ENCODE measurements at places on chromosomes 11 and 22.

- DNase-seq, result no peak
Measured at GRCh38 chr11:38156495-38157146, 1558.6 kb upstream of the RAG2 start.

GRCh38 chr22:48981371-48982061 lies 846.2 kb downstream of the BRD1 start:
- DNase-seq, result no peak

GRCh38 chr11:118572981-118573550 lies 857 bp downstream of the ARCN1 start:
- DNase-seq, result no peak

DNA sequence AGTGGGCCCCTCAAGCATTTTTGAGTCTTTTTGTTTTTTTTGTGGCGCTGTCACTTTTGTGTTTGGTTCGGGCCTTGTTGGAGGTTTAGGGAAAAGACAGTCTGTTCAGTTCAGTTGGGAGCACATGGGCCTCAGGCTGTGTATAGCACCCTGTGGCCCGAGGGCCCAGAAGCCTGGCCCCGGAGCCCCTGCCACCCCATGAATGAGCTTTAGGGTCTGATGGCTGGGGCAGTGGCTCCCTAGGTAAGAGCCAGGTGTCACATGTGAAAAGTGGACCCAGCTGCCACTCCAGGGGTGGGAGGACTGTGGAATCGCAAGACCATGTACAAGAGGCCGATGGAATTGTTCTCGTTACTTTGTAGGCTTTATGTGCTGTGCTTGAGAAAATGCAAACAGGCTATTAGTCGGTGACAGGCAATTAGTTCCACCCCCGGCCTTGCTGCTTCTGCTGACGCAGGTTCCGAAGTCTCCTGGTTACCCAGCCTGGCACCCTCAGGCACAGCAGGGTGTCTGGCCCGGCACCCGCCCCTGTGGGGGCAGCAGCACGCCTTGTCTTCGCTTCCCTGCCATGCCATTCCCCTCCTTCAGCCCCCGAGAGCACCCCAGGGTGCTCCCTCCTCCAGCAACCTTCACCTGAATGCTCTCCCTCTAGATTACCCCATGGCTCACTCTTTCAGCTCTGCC lies 38.2 kb upstream of the PARVG start:
- DNase-seq, result no peak

- DNase-seq, result no peak
Measured at GRCh38 chr11:128968916-128969315, 26.2 kb upstream of the TP53AIP1 start.

GRCh38 chr22:19503869-19504268 lies 20.3 kb downstream of the CLDN5 start:
- no peak for DNase-seq

DNA sequence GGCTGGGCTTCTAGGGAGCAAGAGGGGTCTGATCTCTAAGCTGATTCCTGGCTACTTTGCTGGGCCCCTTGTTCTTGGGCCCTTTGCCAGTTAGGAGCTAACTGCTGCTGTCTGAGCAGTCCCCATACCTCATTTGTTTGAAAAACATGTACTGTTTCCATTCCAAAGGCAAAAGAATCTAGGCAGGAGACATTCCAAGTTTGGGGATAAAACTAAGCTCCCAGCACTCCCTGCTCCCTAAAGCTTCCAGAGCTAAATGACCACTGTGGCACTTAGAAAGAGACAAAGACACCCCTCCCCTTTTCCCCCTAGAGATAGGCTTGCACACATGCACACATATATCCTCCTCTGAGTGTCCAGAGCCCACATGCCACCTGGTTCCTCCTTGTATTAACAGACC lies 22.7 kb upstream of the RRM1 start:
- no peak for DNase-seq

GRCh38 chr11:26045082-26045481 lies 286.8 kb upstream of the ANO3 start:
- DNase-seq, result no peak

DNA sequence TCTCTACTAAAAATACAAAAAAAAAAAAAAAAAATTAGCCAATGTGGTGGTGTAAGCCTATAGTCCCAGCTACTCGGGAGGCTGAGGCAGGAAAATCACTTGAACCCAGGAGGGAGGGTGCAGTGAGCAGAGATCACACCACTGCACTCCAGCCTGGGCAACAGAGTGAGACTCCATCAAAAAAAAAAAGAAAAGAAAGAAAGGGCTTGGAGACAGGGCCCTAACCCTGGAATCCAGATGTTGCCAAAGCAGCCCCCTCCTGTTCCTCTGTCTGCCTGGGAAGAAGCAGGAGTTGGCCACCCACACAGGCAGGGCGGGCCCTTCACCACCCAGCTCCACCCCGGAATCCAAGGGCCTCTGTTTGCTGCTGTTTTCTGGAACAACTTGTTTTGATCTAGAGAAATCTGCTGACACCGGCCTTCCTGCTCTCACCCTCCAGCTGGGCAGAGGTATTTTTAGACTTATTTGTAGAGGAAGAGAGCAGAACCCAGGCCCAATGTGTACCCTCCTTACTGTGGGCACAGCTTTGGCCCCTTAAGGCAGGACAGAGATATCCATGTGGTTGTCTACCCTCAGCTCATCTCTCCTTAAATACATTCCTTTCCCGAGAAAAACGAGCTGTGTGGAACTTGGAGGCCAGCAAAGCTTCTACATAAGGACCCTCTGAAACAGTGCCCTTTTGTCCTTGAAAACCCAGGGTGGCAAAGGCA lies 2.7 kb upstream of the NEAT1 start:
- no peak for DNase-seq

DNA sequence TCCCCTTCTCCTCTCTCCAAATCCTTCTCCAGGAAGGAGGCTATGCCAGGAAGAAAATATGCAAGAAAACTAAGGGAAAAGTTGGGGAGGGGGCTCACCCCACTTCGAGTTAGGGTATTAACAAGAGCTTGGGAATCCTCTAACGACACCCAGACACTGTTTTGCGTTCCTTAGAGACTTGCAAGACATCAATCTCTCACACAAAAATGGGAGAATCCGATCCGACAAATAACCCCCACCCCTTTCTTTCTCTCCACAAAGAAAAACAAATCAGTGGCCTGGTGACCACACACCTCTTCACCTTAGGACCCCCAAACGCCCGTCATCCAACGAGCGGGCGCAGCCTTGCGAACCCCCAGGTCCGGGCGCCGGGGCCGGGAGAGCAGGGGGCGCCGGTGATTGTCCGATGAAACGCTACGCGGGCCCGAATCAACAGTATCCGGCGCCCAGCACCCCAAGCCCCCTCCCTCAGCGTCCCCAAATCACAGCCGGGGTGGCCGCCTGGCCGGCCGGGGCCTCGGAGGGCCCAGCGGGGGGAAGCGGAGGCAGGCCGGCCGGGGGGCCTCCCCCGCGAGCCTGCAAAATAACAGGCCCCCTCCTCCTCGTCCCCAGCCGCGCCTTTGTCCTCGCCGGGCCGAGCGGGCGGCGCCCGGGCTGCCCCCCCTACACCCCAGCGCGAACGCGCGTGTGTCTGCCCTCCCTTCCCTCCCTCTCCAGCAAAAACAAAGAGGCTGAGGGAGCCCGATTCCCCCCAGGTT lies 690 bp downstream of the CSNK1E start:
- no peak for DNase-seq

DNA sequence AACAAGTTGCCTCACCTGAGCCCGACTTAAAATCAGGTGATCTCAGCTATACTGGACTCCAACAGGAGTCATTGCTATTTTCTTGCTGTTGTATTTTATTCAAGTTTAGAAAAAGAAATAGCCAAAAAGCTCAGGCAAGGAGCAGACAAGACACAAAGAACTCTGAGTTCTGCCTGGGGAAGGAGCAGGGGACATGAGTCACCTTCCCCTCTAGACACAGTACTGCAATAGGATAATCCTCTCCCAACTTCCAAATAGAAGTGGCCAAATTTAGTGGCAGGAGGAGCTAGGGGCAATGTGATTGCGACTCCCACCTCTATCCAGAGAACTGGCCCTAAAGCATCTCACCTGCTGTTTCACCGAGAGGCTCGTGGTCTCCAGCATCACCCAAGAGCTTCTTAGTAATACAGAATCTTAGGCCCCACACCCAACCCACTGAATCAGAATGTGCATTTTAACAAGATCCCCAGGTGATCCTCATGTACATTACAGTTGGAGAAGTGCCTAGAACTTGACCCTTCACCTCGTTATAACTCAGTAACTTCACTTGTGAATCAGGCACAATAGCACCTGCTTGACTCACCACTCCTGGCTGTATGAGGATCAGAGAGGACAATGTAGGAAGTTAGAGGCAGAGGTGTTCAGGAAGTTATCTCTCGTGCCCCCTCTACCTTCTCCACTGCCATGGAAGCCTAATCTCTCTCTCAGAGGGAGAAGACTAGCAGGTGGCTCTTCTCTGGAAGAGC lies 56.8 kb upstream of the FBXO3 start:
- no peak for DNase-seq

GRCh38 chr11:121435132-121435531 lies 17.0 kb upstream of the SORL1 start:
- DNase-seq, result peak; percentile 20

- DNase-seq, result no peak
Measured at GRCh38 chr11:74338963-74339362, 27.5 kb upstream of the P4HA3 start.

DNA sequence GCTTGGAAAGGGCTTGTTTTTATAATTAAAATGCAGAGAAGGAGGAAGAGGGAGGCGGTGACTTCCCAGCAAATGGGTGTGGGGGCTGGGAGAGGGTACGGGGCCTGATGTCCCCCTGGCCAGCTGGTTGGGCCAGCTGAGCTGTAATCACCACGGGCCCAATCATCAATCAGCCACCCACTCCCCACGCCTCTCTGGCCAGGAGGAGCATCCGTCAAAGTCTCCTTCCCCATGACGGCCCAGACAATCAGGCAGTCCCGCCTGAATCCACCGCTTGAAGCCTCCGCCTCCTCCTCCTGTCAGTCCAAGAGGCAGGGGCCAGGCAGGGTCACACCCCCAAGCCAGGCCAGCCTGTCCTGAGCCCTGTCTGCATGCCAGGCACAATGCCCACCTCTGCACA lies 13.3 kb upstream of the CABP7 start:
- no peak for DNase-seq

DNA sequence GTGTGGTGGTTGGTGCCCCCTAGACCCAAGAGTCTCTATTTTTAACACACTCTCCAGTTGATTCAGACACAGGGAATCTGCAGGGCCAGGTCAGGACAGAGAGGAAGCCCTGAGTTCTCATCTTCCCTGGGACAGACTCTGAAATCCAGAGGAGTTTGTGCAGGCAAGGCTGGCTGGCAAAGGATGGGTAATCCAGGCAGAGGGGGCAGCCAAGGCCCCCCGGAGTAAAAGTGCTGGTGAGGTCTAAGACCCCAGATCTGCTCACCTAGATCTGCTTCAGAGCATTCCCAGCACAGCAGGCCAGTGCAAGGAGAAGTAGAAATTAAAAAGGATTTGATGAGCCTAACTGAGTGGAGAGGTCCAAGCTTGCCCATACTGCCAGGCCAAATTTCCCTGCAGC lies 40.6 kb upstream of the MN1 start:
- DNase-seq, result no peak

DNA sequence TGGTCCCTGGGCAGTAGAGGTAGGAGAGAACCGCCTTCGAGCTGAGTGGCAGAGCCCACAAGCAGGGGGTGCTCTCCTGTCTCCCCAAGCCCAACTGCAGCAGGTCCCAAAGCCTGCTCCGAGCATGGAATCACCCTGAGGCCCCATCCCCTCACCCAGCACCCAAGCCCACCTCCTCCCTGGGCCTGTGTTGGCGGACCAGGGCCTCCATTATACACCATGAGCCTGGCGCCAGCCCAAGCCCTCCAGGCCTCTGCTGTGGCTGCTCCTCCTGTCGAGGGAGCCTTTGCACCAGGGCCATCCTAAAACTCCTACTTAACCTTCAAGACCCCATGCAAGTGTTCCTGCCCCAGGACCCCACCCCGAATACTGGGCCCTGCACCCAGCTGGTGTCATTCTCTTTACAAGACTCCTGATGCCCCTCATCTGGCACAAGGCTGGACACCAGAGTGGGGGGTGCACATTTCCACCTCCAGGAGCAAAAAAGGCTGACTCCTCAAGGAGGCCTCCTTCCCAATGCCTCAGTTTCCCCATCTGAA lies 16.6 kb downstream of the GP1BB start:
- DNase-seq, result no peak

DNA sequence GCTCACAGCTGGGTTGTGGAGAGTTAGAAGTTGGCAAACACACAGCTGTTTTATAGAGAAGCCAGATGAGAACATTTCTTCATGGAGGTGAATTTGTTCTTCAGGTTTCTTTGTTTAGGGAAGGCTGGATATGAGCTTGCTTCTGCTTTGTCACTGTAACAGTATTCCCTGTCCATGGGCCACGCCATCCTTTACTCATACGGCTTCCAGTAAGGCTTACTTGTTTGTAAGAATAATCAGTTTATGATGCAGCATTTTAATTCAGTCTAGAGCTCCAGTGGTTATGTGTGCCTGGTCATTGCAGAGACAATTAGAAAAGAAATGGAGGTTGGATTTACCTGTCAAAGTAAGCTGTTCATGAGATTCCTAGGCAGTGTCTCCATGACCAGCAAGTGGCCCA lies 131.8 kb downstream of the TRIM44 start:
- no peak for DNase-seq

GRCh38 chr11:10298342-10298741 lies 4.3 kb upstream of the SBF2 start:
- DNase-seq, result peak; percentile 53

- DNase-seq, result no peak
Measured at GRCh38 chr11:65437436-65438227, 15.0 kb downstream of the NEAT1 start.

GRCh38 chr11:122633219-122633829 lies 22.2 kb upstream of the UBASH3B start:
- no peak for DNase-seq

- DNase-seq, result no peak
Measured at GRCh38 chr11:2870969-2871680, 14.4 kb downstream of the CDKN1C start.

DNA sequence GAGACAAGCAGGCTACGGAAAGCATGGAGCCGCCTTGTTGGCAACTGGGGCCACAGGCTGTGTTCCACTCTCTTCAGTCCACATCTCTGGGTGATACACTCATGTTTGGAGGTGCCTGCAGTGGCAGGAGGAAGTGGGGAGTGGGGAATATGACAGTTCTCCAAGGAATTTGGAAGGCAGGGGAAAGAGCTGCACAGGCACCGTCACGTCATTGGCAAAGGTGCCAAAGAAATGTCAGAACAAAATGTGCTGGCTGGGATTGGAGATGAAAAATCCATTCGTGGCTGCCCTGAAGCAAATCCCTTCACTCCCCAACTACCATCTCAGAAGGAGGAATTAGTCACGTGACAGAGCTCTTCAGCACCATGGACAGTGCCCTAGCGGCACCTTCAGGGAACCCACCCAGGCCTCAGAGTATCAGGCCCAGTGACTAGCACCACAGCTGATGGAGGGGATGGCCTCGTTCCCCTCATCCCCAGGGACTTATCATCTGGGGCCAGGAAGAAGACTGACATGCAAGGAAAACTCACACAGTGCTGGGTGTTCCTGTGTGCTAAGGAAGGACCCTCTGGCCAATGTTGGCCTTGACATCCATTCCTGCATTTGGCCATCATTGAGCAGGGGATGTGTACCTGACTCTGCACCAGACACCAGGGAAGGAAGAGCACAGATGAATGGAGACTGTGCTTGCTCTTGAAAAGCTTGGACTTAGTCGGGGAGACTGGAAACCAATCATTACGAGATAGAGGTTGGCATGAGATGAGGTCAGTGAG lies 48.5 kb upstream of the PRDM11 start:
- DNase-seq, result no peak

GRCh38 chr11:93279851-93280347 lies 50.6 kb upstream of the DEUP1 start:
- peak; percentile 84 for DNase-seq
